Glomerular endothelial cell (primary cell): ENCODE measurements at places on chromosomes 2 and 18.

DNA sequence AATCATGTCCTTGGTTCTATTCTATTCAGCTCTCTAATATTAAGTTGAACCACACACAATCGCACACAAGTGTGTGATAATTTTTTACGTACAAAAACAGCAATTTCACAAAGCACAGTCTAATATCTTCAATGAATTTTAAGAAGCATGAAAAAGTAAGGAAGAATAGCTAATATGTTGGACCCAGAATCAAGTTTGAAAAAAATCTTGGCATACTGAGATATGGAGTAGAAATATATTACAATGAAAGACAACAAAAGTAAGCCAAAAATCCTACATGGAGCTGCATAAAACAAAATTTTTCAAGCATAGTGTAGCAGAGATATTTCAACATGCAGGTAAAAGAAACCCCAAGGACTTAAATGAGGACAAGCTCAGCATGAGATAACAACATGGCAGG, 219.1 kb upstream of the RND3 start:
- DNase-seq, result no peak

DNA sequence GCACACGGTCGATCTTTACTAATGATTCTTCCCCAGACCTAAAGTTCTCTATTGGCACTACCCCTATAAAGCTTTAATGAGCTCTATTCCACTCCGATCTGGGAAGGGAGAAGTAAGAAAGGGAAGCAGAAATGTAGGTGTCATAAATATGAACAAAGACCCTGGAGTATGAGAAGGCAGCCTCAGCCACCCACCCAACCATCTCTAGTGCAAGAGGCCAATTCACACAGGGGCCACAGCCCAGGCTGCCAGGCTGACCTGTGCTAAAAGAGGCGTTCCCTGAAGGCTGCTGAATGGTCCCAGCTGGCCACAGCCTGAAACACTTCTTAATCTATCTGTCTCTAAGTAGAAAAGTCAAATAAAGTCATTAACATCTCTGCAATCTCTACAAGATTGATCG, 60.1 kb upstream of the ACTR3 start:
- no peak for DNase-seq

- no peak for DNase-seq
Measured at GRCh38 chr2:196839574-196839973, 30.4 kb upstream of the C2orf66 start.

GRCh38 chr2:200345975-200346374, 39.5 kb downstream of the SPATS2L start:
- no peak for DNase-seq

GRCh38 chr2:237440819-237441281, 26.9 kb upstream of the COL6A3 start:
- DNase-seq, result no peak

GRCh38 chr18:62682371-62682770, 33.0 kb upstream of the PHLPP1 start:
- no peak for DNase-seq

DNA sequence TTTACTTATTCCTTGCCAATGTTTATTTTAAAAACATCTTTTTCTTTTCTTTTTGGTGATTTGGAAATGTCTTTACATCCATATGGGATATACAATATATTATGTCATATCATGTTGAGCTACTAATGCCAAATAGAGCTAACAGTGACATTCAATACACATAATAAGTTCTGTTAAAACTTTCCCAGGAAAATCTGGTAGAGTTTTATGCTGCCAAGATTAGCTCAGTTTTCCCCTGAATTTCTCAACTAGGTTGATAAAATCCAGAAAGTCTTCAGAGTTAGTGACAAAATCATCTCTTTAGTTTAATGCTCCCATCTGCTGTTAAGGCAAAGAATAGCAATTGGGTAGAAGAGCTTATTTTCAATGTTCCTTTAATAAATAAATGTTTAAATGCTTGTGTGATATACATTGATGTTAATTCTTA, 9.9 kb downstream of the COL3A1 start:
- DNase-seq, result no peak

DNA sequence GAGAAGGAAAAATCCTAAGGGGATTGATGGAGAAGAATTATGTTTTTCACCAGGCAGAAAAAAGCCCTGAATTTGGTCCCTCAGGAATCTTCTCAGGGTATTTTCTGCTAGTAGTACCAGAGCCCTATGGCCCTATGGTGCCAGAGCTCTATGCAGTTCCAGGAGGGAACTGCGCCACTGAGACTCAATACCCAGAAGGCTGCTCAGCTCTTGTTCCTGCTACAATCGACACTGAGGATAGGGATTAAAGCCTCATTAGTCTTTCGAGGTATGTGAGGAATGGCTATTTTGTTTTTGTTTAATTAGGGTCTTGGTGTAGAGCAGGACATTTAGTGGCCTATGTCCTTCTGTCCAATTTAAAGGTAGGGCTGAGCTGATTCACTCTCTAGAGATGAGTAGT, 21.7 kb upstream of the PPP3R1 start:
- no peak for DNase-seq

DNA sequence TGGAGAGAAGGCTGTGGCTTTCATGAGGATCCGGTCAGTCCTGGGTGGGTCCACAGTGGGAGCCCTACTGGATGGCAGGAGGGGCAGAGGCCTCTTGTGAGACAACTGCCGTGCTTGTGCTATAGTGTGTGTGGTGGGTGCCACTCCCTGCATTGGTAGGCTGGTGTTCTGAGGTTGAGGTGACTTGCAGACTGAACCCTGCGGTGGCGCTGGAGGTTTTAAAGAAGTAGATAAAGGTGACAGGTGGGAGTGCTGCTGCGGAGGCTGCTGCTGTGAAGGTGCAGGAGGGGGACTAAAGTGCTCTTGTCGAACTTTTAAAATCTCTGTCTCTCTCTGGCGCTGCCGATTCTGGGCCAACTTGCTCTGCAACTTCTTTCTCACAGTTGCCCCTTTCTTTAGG, 29.7 kb downstream of the INO80D start:
- no peak for DNase-seq

DNA sequence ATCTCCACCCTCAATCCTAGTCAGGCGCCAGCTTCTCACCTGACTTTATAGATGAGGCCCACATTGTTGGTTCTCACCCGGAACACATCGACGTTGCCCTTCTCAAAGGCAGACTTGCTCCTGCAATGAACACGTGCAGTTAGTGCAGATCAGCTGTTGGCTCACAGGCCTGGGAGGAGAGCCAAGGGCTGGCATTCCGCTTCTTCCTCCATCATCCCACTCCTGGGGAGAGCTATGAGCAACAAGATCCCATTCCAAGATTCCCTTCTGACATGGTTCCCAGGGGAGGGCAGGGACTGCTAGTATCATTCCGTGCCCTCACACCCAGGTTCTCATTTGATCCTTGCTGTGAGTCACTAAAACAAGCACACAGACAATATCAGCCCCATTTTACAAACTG, 15.1 kb downstream of the LOXHD1 start:
- DNase-seq, result no peak

DNA sequence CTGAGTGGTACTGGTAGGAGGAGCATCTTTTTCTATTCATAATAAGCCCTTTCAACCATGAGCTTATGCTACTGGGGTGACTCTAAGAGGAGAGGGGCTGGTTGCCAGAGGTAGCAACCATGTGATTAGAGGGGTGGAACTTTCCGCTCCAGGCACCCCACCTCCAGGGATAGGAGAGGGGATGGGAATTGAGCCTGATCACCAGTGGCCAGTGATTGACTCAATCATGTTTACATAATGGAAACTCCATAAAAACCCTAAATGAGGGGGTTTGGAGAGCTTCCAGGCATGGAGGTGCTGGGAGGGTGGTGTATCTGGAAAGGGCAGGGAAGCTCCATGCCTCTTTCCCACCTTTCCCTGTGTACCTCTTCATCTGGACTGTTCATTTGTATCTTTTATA, 46.6 kb upstream of the RHOB start:
- DNase-seq, result no peak

DNA sequence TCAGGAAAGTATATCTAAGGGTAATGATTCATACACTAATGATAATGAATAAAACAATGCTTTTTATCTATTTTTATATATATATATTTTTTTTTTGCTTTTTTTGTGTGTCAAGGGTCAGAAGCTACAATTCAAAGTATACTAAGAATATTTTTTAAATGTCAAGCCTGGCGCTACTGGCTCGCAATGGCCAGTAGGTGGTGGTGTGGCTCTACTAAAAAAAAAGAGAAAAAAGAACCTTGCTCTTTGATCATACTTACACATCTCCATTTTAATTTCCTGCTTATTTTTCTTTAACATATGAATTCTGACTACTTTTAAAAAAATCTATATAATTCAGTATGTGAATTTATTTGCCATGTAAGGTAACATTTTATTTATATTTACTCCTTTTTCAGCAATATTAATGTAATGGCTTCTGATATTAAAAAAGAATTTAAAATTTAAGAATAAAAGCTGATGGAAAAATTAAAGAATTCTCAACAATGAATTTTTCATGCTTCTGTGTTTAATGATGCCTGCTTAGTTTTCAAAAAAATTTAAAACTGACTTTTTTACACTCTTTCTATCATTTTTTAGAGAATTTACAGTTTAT, 232.9 kb downstream of the GULP1 start:
- DNase-seq, result no peak

- DNase-seq, result no peak
Measured at GRCh38 chr18:48803951-48804855, 146.6 kb downstream of the SMAD7 start.

DNA sequence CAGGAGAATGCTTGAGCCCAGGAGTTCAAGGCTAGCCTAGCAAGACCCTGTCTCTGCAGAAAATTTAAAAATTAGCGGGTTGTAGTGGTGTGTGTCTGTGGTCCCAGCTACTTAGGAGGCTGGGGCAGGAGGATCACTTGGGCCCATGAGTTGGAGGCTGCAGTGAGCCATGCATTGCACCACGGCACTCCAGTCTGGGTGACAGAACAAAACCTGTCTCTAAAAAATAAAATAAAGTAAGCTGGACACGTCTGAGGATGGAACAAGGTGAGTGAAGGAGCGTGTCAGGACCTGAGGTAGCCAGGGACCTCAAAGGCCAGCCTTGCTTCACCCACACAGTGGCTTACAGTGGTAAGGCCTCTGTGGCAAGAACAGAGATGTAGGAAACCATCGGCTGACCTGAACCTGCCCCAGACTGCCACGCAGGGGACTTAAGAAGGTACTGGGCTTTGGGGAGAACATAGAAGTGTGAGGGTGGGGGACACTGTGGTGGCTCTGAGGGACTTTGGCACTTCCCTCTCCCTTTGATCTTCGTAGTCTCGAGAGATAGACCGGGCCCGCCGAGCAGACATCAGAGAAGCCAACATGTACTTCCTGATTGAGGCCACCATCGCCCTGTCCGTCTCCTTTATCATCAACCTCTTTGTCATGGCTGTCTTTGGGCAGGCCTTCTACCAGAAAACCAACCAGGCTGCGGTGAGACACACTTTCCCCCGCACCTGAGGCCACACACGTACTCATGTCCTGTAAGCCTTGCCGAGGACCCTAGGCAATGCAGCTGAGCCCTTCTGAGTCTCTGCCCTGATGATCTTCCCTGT, 7.5 kb downstream of the SLC11A1 start:
- DNase-seq, result no peak

GRCh38 chr2:230797515-230798495, 66.9 kb upstream of the ITM2C start:
- DNase-seq, result no peak

DNA sequence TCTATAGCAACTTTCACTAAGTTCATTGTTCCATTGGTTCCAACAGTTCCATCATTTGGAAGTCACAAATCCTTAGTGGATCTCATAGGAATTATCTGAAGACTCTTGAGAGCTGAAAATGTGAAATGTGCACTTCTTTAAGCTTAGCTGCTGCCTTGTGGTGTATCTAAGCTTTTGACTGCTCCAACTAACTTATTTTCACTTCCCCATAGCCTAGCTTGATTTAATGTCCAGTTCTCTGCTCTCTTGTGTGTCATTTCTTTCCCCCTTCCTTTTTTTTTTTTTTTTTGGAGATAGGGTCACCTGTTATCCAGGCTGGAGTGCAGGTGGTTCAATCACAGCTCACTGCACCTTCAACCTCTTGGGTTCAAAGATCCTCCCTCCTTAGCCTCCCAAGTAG, 34.9 kb upstream of the CD302 start:
- no peak for DNase-seq

GRCh38 chr2:3948191-3948590, 244.8 kb downstream of the DCDC2C start:
- DNase-seq, result no peak

- peak; percentile 12 for DNase-seq
Measured at GRCh38 chr2:168633200-168633599, 169.2 kb upstream of the NOSTRIN start.

DNA sequence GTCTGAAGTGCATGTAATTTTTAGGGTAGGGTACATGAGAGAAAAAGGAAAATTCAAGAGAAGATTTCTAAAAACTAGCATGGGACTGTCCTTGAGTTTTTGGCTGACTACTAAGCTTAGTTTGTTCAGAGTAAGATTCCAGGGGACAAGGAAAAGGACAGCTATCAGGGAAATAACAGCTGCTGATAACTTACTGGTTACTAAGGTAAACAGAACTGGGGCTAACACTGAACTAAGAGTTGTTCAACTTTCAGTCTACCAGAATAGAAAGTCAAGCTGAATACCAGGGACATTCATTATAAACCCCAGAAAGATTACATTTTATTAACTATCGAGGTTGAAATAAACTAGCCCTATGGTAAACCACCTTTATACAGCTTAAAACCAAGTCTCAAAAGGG, 261.8 kb upstream of the CYRIA start:
- no peak for DNase-seq

DNA sequence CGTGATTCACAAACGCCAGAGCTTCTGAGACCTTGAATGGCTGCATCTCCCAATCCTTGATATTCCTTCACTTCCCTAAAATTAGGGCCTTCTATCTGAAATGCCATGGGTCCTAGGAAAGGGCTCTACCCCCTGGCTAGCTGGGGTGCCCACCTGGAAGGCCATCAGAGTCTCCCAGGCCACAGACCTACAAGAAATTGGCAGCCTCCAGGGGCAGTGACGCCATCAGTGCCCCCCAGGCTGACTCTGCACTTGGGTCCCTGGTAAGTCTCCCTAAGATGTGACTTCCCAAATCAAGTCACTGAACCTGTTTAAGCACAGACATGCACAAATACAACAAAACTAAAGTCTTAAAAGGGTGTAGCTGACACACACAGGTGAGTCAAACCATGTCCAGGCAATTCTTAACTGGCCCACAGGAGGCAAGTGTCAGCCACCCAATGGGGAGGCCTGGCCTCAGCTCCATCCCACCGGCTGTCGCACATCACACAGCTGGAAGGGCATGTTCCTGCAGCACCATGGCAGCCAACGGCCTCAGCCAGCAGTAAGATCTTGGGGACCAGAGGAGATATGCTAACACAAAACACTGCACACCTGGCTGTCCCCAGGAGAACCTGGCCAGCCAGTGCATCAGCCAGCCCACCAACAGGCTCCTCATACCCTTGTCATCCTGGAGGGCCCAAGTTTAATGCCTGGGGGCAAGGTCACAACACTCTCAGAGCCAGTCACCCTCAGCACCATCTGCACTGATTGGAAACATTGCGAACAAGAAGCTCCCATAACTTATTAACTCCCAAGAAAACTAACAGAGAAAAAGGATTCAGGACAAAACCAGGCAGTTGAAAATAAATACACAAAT, 5.2 kb downstream of the PARD6G start:
- no peak for DNase-seq
